ENCODE measurements at places on chromosomes 6 and 20.
A peak's percentile ranks its signal among the peaks of the same experiment; 100 is the strongest.

- no peaks in the 10 kb centered on the region for H3K36me3 ChIP-seq
- no peak for DNase-seq
- H3K4me1 ChIP-seq: peaks cover 77% of the 10 kb centered on the region
- H3K4me3 ChIP-seq: no peak overlapping the region
These were observed 7.9 kb upstream of the TAGAP start for GRCh38 chr6:159052720-159053119.

GRCh38 chr20:56801971-56802755 is 173.1 kb downstream of the TFAP2C start:
- no peak overlapping the region for H3K27ac ChIP-seq

- H3K36me3 ChIP-seq: no peaks in the 10 kb centered on the region
- H3K27ac ChIP-seq: no peak overlapping the region
- DNase-seq: no peak
- H3K27me3 ChIP-seq: peaks cover 15% of the 10 kb centered on the region
- no peaks in the 10 kb centered on the region for H3K4me1 ChIP-seq
- no peak overlapping the region for H3K4me3 ChIP-seq
These were observed 39.9 kb downstream of the AFDN start for GRCh38 chr6:167866642-167867041.

GRCh38 chr20:50506270-50506579 is 4.0 kb upstream of the PTPN1 start:
- DNase-seq: no peak
- H3K27ac ChIP-seq: no peak overlapping the region
- no peaks in the 10 kb centered on the region for H3K27me3 ChIP-seq
- peaks cover 4% of the 10 kb centered on the region for H3K36me3 ChIP-seq

- no peak for DNase-seq
- H3K36me3 ChIP-seq: peaks cover 44% of the 10 kb centered on the region
- peak overlapping the region; percentile 82 for H3K27ac ChIP-seq
- peaks cover 26% of the 10 kb centered on the region for H3K4me1 ChIP-seq
- no peaks in the 10 kb centered on the region for H3K27me3 ChIP-seq
These were observed 120.5 kb downstream of the NCOA3 start for GRCh38 chr20:47622118-47622665.

GRCh38 chr20:50138120-50138478 is 15.4 kb downstream of the PEDS1 start:
- peaks cover 25% of the 10 kb centered on the region for H3K36me3 ChIP-seq
- H3K4me3 ChIP-seq: no peak overlapping the region
- no peak for DNase-seq

DNA sequence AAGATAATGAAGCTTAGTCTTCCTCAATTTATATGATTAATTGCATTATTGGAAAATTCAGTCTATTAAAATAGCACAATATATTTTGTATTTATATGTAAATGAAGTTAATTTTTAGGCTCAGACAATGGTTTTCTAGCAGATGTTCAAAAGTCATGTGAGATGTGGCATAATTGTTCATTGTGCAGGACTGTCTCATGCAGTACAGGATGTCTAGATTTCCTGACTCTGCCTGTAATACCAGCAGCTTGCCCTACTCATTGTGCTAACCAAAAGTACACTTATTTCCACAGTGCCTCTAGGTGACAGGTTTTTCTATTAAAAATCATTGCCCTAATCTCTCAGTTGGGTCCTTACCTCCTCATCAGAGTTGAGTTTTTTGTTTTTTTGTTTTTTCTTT is 12.4 kb downstream of the RALGAPB start:
- no peak overlapping the region for H3K4me3 ChIP-seq
- peaks cover 3% of the 10 kb centered on the region for H3K4me1 ChIP-seq
- no peak for DNase-seq
- H3K27me3 ChIP-seq: no peaks in the 10 kb centered on the region
- H3K36me3 ChIP-seq: peaks cover 17% of the 10 kb centered on the region

DNA sequence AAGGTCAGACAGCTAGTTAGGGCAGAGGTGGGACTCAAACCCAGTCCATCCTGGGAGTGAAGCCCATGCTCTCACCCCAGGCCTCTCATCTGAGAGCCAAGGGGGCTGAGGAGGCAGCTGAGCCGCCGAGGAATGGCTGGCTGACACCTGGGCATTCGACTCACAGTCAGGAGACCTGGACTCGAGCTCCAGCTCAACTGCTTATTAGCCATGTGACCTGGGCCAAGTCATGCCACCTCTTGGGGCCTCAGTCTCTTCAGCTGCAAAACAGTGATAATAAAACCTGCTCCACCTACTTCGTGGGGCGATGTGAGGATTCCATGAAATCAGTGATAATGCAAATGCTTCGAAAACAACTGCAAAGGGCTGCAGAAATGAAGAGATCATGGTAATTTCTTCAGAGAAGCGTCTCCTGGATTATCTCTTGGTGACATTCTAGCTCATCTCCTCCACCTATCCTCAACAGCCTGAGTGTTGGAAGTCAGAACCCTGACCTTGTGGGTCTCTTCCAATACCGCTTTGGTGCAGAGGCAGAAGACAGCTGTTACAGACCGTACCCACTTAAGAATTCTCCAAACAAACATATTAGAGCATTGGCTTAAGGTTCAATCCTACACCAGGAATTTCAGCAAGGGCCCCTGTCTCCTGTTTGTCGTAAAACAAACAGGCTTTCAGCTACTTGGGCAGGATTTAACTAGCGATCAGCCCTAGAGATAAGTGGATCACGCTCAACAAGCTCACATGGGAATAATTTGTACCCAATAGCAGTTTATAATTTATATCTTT is 60.0 kb upstream of the PIM1 start:
- no peaks in the 10 kb centered on the region for H3K36me3 ChIP-seq
- H3K4me1 ChIP-seq: peaks cover 18% of the 10 kb centered on the region
- DNase-seq: no peak
- H3K27me3 ChIP-seq: no peaks in the 10 kb centered on the region
- no peak overlapping the region for H3K4me3 ChIP-seq

DNA sequence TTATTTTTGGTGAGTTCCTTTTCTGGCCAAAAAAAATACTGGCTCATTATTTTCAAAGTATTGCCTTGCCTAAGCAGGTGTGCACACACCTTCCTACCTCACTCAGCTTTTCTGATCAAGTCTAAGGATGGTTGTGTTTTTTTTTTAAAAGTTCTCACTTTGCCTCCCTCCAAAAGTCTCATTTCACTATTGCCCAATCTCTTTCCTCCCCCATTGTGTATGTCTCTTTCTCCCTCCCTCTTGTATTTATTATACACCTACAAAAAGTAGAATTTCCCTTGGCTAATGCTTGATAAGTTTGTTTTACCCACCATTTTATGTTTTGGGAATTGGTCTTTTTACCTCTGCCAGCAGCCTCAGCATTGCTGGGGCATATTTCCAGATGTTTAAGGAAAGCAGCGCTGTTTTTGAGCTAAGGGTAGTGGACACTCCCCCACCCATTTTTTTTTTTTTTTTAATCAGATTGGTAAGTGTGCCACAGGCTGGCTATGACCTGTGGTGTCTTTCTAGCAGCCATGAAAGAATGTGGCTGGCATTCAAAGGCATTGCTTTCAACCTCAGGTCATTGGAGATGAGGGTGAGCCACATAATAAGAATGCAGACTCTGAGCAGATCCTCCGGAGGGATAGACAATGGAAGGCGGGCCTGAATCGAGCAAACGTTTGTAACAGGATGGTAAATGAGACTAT is 668.6 kb downstream of the UTRN start:
- DNase-seq: no peak
- H3K27me3 ChIP-seq: peaks cover 5% of the 10 kb centered on the region
- H3K36me3 ChIP-seq: no peaks in the 10 kb centered on the region
- no peak overlapping the region for H3K27ac ChIP-seq
- H3K4me3 ChIP-seq: no peak overlapping the region

DNA sequence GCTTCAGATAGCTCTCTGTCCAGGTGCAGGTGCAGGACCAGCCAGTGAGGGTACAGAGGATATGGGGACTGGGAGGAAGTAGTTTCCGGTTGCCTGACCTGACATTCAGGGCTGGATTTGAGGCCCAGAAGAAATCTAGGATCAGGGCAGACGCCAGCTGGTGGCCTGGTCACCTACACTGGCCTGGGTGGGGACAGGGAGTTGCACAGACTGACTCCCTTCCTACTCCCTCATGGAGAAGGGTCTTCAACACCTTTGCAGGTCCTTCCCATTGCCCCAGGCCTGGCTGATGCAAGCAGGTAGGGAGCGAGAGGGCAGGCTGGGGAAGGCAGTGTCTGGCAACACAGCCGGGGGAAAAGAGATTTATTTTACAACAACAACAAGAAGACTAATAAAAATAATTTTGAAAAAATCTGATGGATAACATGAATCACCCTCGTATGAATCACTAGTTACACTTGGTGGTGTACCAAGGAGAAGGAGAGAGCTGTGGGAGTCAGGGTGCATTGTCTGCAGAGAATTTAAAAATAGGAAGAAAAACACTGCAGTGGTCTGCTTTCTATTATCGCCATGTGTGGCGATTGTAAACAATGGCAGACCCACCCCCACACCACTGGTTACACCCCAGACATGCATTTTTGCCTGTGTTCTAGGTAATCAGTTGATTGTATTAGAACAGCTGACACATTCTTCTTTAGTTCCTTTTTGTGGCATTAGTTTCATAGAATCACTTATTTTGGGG is 62.3 kb upstream of the SNX9 start:
- H3K36me3 ChIP-seq: peaks cover 5% of the 10 kb centered on the region
- peak overlapping the region; percentile 96 for H3K27ac ChIP-seq
- peaks cover 98% of the 10 kb centered on the region for H3K4me1 ChIP-seq
- H3K27me3 ChIP-seq: peaks cover 5% of the 10 kb centered on the region

DNA sequence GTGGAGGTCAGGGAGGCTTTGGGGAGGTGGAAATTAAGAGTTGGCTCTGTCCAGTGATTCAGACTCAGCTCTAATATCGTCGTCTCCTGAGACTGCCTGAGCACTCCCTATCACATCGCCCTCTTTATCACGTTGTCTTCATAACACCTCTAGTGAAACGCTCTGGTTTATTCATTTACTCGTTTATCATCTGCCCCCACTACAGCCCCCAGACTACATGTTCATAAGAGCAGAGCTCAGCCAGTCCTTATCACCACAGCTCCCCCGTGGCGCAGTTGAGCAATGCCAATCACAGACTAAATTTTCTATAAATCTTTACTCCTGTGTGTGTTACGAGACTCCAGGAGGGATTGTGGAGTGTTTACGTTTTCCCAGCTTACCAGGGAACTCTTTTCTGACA is 316.2 kb downstream of the ADGRB3 start:
- H3K4me3 ChIP-seq: no peak overlapping the region
- H3K27ac ChIP-seq: no peak overlapping the region
- peaks cover 2% of the 10 kb centered on the region for H3K27me3 ChIP-seq
- no peaks in the 10 kb centered on the region for H3K4me1 ChIP-seq

Data from activated naive CD8-positive, alpha-beta T cell treated with anti-CD3 and anti-CD28 coated beads, Interleukin-2, amount 50 U/mL, for 24 hours (primary cell).